CD4-positive, alpha-beta T cell treated with Interleukin-2 at 100 ng/mL for 4 hours (primary cell): ENCODE measurements at places on chromosomes 12 and 14.

GRCh38 chr12:83114966-83115365 is 428.3 kb downstream of the TMTC2 start:
- DNase-seq, result no peak

GRCh38 chr14:69540654-69541335 is 33.9 kb downstream of the CCDC177 start:
- no peak for DNase-seq

DNA sequence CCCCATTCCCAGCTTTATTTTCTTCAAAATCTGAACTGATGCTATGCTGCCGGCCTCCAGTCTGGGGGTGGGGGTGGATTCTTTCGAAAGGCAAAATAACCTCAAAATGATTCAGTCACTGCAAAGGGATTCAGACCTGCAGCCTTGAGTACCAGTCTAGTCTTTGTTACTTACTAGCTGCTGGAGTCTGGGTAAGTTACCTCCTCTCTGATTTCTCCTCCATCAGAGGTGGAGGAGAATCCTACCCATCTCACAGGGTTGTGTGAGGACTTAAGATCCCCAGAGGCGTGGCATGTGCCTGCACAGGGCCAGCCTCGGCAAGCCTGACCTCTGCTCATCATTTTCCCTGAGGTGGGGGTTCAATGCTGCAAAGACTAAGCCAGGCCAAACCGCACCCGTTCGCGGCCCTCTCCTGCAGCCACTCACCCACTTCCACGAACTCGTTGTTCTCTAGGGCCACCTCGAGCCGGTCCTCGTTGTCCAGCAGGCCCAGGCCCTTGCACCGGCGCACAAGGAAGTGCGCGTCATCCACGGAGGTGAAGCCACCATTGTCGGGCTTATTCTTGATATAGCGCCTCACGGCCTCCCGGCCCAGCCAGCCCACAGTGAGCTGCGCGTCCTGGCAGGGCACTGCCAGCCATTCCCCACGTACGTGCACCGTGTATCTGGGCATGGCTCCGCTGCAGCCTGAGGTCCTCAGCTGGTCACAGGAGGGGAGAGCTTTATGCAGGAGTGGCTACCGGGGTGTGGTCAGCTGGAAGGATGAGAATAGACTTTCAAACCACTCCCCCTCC is 709 bp downstream of the HAL start:
- DNase-seq, result no peak

GRCh38 chr14:73269729-73270531 is 32.6 kb downstream of the PAPLN start:
- no peak for DNase-seq

- no peak for DNase-seq
Observed at GRCh38 chr14:20429801-20430669, 5.9 kb downstream of the KLHL33 start.
